ENCODE measurements at places on chromosomes 3 and 15.

DNA sequence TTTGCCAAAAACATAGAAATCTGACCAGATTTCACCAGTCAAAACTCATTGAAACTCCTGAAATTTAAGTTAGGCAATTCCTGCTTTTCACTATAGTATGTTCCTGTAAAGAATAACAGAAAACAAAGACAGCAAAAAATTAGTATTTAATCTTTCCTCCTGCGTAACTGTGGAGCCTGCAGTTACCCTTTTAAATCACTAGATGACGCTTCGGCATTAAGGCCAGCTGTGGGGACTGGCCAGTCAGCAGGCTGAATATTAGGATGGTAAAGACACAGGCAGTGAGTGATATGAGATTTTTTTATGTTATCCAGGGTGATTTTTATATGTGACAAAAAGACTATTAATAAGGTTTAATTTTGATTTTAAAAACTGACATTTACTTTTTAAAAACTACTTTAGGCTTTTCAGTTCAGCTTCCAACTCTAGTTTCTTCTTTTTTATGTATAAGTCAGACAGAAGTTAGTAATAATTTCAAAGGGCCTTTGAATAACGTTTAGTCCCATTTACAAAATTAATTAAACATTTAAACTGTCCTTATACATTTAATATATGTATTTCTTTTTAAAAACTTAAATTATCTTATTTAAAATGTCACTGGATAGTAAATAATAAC lies 165.1 kb downstream of the PPM1L start:
- peak; percentile 76 for DNase-seq

DNA sequence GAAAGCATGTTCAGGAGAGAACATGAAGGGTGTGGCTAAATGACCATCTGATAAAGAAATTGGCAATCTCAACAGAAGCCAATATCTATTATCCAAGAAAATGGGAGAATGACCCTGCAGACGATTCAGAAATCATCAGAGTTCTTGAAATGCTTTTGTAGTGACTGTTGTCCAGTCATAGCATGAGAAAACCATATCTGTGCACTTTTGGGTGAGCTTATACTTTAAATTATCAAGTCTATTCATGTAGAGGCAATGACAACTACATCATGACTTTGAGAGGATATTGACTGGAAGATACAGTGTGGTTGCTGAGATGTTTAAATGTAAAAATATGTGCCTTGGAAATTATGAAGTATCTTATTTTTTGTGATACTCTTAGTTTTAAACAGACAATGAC lies 57.6 kb upstream of the AZI2 start:
- no peak for DNase-seq

DNA sequence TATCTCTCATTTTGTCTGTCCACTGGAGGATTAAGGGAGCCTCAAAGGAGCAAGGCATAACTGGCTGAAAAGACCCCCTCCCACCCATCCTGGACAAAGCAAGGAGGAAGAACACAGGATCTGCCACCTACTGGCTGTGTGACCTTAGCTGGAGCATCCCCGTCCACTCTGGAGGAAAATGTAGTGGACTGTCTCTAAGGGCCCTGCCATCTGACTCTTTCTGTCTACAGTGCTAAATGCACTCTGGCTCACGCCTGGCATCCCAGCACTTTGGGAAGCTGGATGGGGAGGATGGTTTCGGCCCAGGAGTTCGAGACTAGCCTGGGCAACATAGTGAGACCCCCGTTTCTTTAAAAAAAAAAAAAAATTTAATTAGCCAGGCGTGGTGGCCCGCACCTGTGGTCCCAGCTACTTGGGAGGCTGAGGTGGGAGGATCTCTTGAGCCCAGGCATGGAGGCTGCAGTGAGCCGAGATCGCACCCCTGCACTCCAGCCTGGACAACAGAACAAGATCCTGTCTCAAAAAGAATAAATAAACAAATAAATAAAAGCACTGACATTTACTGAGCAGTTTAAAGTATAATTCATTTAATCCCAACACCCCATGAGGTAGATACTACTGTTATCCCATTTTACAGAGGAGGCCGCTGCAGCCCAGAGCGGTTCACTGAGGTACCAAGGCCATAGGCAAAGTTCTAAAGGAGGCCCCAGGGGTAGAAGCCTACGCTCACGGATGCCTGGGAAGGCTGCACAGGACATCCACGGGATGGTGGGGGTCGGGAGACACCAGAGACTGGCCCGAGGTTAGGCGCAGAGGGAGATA lies 1.1 kb downstream of the TBC1D2B start:
- no peak for DNase-seq

GRCh38 chr15:24955531-24955921 lies 739 bp downstream of the SNRPN start:
- DNase-seq, result peak; percentile 7

DNA sequence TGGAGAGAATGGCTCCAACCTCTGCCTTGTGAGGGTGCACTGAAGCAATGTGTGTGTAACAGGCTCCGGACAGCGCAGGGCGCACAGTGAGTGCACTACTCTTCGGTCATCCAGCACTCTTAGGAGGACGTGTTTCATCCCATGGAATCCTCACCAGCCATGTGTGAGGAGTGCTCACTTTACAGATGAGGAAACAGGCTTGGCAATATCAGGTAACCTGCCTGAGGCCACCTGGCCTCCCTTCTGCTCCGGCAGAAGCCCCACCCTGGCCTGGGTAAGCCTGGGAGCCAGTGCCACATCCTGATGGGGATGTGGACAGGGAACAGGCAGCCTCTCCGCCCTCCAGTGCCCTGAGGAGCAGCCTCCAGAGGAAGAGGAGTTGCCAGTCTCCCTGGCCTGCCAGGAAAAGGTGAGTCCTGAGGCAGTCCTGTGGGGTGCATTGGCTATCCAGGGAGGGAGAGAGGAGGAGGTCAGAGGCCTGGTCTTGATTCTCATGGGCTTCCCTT lies 39.4 kb upstream of the LIMD1 start:
- DNase-seq, result no peak
